Cerebellum (tissue), 4 donors: ENCODE measurements at places on chromosomes 13 and 19. TPM values are rescaled to one million over a fixed set of nuclear protein-coding genes. Genes with fewer than 3 reads are reported as not detected.

The PLIN5 gene
- 2.3 TPM for total RNA-seq

The THSD8 gene
- total RNA-seq = not detected

The DNAAF3 gene
- total RNA-seq = 2.0 TPM

The NBEA gene
- 168 TPM for total RNA-seq

The SIX5 gene
- 3.4 TPM for total RNA-seq

The ZNF667 gene
- total RNA-seq = 22.2 TPM
